ENCODE measurements at places on chromosomes 12 and 14.

DNA sequence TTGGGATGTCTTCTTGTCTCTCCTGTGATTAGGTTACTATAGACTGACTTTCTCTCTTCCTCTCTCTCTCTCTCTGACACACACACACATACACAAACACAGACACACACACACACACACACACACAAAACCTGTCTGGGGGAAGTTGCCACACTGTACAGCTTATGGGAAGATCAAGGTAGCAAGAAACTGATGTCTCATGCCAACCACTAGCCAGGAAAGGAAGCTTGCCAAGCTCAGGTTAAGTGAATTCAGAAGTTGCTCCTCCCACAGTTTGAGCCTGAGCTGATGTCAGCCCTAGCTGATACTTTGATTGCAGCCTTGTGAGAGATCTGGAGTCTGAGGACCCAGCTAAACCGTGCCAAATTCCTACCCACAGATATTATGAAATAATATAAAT lies 67.1 kb downstream of the PPFIA2 start:
- DNase-seq: no peak

GRCh38 chr14:75249251-75249957 lies 29.2 kb upstream of the FOS start:
- peak; percentile 42 for DNase-seq

GRCh38 chr14:42565556-42565955 lies 958.9 kb downstream of the LRFN5 start:
- DNase-seq: no peak

DNA sequence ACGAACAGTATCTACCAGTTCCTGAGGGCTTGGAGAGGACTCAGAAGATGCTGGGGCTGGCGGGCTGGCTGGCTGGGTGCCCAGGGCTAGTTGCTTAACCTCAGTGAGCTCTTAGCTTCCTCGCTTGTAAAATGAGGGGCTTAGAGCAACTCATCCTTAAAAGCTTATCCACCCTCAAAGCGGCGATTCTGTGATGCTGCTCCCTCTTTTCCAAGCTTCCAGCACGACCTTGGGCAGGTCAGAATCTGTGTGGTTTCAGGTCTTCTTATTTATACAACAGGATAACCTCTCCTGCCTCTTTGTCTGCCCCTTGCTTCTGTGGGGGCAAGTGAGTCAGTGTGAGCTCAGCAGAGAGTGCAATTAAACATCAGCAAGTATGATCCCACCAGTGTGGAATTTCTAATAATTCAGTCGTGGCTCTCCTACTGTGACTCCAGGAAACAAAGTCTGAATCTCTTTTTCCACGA lies 281.8 kb downstream of the KSR2 start:
- DNase-seq: no peak

GRCh38 chr12:97474161-97474560 lies 11.6 kb downstream of the RMST start:
- peak; percentile 49 for DNase-seq

DNA sequence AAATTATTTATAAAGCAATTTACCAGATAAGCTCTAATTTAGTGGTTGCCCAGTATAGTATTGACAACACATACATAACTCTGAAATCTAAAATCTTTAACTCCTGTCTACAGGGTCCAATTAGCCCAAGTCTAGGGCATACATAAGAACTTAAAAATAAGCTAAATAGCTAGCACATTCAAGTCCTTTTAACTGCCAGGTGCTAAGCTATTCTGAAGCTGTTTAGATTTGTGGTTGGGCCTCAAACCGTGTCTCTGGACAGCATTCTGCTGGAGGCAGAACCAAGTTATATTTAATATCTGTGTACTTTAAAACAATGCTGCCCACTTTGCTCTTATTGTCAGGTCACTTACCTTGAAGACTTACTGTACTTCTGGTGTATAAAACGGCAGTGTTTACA lies 19.0 kb downstream of the RPS6KA5 start:
- DNase-seq: no peak

DNA sequence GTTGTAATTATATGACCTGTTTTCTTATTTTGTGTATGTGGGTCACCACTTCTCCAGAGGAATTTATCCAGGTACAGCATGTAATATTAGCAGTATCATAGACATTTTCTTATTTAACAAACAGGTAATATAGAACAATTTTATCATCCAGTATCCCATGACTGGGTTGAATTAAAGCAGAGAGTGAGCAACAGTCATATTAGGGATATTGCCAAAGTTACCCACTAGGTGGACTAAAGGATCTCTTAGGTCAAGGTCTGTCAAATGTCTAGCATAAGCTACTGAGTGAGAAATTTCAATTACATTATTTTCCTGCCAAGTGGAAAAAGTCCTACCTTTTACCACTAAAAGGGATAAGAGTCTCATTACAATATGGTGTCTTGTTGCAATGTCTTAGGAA lies 62.1 kb upstream of the TRIM9 start:
- peak; percentile 89 for DNase-seq

DNA sequence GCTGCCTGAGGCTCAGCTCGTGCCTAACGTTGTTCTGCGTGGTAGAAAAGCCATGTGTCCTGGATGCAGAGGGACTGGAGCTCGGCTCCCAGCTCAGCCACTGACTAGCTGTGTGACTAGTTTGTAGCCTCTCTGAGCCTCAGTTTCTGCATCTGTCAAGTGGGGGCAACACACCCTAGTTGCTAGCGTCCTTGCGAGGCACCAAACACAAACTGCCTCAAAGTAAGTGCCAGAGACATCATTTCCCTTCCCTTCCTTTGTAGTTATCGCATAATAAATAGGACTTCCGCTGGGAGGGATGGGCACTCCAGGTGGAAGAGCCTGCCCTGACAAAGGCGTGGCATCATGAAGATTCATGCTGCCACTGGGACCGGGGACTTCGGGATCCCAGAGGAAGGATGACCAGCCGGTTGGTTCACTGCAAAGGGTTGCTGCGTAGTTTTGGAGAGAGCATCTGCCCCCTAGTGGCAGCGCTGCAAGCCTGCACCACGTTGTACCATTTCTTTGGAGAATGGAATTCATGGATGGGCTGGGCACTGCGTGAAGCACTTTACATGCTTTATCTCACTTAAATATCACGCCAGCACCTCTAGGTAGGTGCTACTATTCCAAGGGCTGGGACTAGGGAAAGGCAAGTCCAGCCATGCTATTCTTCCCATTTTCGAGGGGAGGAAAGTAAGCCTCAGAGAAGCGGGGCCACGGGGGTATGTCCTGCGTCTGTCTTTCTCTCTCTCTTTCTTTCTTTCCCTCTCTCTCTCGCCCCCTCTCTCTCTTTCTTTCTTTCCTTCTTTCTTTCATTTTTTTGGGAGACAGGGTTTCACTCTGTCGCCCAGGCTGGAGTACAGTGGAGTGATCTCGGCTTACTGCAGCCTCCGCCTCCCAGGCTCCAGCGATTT lies 4.6 kb downstream of the CCDC197 start:
- DNase-seq: peak; percentile 7

DNA sequence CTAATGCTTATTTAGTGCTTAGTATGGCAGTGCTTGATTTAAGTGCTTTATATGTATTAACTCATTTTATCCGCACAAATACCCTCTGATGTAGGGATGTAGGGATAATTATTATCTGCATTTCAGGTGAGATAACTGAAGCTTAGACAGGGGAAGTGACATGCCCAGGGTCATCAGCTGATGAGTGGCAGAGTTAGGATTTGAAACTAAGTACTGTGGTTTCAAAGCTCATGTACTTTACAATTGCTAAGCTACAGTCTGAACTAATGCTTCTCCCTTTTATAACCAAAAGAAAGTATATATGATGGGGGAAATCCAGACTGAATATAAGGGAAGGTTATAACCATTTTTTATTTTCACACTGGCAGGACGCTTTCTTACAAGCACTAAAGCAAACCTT lies 229.6 kb upstream of the NAV3 start:
- no peak for DNase-seq

DNA sequence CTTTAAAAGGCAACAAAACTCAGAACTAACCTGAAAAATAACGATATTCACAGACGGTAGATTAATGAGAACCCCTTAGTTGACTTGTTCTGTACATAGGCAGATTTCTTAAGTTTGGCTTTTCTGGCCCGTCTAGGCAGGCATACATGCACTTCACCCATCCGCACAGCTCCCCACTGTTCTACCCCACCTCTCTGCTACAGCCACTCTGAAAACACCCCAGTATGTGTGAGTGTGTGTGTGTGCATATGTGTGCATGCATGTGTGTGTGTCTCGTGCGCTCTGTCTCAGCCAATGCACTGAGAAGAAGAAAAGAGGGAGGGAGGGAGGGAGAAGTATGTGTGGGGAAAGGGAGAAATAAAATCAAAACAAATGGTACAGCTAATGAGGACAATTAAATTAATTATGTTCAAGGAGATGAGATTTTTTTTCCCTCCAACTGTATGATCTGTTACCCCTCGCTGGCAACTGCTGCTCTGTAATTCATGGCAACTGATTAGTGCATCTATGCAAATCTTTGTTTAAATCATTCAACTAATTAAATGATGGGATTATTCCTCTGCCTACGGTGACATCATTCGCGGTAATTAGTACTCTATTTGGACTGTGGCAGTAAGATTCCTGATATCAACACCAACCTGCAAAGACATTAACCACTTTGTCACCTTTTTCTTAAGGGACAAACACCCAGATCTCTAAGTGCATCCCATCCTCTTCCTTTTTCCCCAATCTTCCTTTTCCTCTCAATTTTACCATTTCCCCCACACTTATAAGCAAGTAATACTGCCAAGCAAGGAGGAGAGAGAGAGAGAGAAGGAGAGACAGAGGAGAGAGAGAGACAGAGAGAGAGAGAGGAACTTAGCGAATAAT lies 2.2 kb upstream of the LMO3 start:
- no peak for DNase-seq

- DNase-seq: no peak
Measured at GRCh38 chr14:65351493-65352194, 60.9 kb upstream of the FUT8 start.

- no peak for DNase-seq
Measured at GRCh38 chr14:21309238-21309636, 29.4 kb downstream of the RPGRIP1 start.

DNA sequence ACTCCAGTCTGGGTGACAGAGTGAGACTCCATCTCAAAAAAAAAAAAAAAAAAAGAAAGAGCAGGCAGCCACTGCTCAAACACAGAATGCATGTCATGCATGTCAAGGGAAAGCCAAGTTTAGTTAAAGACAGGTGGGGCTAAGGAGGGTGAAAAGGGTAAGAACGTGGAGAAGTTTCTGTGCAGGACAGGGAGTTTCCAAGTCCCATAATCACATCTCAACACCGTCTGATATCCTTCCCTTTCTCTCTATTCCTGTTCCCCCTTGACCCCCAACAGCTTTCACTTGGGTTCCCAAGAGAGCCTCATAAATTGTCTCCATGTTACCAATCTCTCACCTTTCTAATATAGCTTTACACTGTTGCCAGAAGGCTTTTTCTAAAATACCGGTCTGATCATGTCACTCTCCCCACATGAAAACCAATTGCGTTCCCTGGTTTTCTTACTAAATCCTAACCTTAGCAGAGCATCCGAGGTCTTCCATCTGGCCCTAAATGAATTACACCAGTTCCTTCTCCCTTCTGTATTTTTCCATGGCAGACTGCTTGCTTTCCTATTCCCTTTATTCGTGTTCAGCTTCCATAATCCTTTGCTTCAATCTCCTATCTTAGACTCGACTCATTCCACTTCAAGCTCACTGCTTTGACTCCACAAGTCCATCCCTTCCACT lies 37.0 kb downstream of the LIMA1 start:
- DNase-seq: no peak

DNA sequence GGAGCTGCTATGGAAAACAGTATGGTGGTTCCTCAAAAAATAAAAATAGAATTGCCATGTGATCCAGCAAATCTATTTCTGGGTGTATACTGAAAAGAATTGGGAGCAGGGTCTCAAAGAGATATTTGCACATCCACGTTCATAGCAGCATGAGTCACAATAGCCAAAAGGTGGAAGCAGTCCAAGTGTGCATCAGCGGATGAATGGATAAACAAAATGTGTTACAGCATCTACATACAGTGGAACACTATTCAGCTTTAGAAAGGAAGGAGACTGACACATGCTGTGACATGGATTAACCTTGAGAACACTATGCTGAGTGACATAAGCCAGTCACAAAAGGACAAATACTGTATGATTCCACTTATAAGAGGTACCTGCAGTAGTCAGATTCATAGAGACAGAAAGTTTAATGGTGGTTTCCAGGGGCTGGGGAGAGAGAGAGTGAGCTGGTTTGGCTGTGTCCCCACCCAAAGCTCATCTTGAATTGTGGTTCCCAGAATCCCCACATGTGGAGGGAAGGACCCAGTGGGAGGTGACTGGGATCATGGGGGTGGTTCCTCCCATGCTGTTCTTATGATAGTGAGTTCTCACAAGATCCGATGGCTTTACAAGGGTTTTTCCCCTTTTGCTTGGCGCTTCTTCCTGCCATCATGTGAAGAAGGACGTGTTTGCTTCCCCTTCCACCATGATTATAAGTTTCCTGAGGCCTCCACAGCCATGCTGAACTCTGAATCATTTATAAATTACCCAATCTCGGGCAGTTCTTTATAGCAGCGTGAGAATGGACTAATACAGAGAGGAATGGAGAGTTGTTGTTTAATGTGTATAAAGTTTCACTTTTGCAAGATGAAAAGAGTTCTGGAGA lies 17.6 kb upstream of the TBC1D30 start:
- DNase-seq: no peak
